ENCODE measurements at places on chromosomes 7 and 10.

- no peak for DNase-seq
Observed at GRCh38 chr10:34664706-34665105, 150.4 kb downstream of the PARD3 start.

GRCh38 chr10:103855424-103855823 lies at the start of gene SH3PXD2A:
Gene SH3PXD2A (minus strand): TSS chr10:103855576. CDS start chr10:103855266, 310 bp downstream.
- DNase-seq, result no peak

DNA sequence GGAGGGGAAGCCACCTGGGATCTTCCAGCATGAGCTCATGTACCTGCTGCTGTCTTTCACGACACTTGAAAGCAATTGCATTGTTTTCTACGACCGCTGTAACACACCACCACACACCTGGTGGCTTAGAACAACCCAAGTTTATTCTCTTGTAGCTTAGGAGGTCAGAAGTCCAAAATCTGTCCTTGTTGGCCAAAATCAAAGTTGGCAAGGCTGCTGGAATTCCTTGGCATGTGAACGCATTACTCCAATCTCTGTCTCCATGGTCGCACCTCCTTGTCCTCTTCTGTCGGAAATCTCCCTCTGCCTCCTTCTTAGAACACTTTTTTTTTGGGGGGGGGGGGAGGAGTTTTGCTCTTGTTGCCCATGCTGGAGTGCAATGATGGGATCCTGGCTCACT lies 305.7 kb downstream of the BAMBI start:
- no peak for DNase-seq

GRCh38 chr10:8138471-8138870 lies 84.0 kb downstream of the GATA3 start:
- peak; percentile 80 for DNase-seq

DNA sequence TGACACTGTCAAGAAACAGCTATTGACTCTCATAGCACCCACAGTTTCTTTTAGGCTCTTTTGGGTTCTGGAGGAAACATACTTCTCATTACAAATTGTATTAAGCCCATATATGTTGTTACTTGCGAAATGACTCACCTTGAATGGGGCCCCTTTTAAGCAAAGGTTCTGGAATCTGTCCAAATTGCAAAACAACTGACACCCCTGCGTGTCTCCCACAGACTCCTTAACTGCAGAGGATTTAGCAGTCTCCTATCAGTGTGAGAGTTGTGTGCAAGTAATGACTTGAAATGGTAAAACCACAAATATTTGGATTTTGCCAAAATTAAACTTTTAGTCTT lies 192.3 kb downstream of the DNAJC1 start:
- peak; percentile 56 for DNase-seq

DNA sequence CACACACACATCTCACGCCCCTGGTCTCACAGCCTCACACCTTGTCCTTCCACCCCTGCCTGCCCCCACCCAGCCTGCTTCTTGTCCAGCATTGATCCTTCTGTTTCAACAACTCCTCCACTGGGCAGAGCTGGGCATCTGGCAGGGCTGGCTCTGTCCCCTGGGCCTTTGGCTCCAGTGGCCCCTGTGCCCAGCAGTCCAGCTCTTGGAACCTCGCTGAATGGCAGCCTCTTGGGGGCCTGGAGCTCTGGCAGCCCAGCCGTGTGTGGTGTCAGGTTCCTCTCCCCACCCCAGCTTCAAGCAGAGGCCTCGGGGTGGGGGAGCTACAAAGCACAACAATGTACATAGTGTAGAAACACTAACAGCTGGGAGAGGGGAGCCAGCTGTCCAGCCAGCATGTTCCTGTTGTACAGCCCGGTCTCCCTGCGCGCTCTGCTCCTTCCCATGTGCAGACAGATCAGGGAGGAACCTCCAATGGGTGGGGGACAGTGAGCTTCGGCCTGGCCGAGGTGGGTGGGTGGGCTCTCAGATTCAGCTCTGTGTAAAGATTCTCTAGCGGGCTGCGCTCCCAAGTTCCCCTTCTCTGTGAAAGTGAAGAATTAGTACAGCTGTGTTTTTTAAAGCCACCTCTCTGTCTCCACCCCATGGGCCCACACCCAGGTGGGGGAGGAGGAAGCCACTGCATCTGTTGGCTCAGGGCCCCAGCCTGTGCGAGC lies 19.4 kb downstream of the ZMIZ2 start:
- no peak for DNase-seq

GRCh38 chr7:116354171-116354545 lies 143.8 kb downstream of the TES start:
- peak; percentile 90 for DNase-seq

DNA sequence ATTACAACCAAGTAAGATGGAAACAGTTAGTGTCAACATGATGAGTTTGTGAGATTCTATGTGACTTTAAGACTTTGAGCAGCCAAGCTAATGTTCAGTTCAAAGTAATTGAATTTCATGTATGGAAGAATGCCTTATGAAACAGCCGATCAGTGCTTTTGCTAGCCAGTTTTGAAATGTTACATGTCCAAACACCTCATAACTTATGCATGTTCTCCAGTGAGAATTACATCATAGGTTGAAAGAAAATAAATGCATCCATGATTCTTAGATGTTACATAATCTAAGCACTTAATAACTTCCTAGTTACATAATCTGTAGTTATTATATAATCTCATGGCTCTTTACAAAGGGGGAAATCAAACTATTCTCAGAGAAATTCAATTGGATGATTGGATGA lies 211.3 kb downstream of the BICC1 start:
- DNase-seq, result no peak

GRCh38 chr10:44033008-44033407 lies 351.9 kb downstream of the CXCL12 start:
- peak; percentile 91 for DNase-seq

GRCh38 chr7:98128346-98128745 lies 21.7 kb downstream of the LMTK2 start:
- DNase-seq, result no peak

- DNase-seq, result no peak
Observed at GRCh38 chr7:9822458-9823290, 1151.0 kb upstream of the PHF14 start.

DNA sequence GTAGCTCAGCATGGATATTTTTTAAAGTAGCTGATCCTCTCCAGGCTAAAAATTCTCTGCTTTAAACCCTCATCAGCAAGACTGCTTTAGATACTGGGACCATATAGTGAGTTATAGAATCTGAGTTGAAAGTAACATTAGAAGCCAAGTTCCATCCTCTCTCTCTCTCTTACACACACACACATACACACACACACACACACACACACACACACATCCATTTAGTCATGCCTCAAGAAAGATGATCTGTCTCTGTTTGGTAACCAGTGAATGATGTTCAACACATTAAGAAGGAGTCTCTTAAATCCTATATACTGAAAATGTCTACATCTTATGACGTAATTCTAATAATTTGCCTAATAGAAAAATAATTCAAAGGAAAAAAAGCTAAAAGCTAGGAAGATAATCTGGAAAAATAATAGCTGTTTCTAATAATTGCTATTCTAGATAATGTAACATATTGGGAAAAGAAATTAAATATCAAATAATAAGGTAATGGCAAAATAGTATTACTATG lies 16.9 kb upstream of the ATP6V0A4 start:
- no peak for DNase-seq

GRCh38 chr7:151409667-151410404 lies at the start of gene WDR86:
Gene WDR86 (minus strand): TSS chr7:151410038. CDS start chr7:151409589, 449 bp downstream.
- no peak for DNase-seq

- DNase-seq, result peak; percentile 10
Observed at GRCh38 chr10:66714741-66715140, 211.1 kb upstream of the LRRTM3 start.

DNA sequence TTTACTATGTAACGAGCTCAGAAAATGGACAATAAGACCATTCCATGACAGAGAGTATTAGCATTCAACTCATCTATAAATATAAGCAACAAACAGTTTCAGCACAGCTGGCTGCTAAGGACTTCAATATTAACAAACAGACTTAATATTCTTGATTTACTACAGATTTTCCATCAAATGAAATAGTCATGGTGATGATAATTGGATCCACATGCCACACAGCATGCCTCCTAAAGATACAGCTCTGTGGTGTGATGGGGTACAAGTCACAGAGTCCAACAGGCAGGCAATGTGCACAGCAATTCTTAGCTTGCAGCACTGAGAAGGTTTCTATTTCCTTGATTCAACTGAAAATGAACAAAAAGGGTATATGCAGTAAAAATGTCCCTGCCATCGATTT lies 54.0 kb downstream of the DOCK4 start:
- DNase-seq, result no peak

DNA sequence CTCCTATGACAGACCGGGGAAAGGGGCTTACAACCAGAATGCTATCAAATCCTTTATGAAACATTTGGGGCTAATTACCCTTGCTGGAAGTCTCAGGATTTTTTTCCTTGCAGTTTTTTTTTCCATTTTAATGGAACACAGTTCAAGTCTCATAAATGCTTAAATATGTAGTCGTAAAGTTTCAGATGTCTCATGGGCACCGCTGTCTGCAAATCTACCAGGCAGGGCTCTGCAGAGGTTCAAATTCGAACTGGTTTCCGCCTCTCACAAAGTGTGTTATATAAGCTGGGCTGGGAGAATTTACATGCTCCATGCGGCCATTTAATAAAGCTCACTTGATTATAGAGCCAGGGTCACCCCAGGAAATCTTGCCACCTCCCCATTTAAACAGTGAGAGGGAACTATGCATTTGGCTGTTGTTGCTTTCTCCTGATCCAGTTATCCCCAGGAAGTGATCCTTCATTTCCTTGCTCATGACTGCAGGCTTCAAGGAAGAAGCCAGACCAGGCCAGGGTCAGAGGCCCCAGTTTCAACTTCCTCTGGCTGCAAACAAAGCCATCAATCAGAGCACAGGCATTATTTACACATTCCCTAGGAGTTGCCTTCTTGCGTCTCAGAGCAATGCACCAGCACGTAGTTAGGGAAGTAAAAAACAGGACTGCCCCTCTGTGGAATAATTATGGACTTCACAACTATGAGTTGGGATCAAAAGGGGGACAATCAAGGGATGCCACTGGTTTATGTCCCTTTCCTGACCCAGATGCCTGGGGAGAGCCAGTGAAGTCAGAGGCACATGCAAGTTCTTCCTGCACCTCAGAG lies 358.8 kb downstream of the PRPF18 start:
- peak; percentile 38 for DNase-seq

DNA sequence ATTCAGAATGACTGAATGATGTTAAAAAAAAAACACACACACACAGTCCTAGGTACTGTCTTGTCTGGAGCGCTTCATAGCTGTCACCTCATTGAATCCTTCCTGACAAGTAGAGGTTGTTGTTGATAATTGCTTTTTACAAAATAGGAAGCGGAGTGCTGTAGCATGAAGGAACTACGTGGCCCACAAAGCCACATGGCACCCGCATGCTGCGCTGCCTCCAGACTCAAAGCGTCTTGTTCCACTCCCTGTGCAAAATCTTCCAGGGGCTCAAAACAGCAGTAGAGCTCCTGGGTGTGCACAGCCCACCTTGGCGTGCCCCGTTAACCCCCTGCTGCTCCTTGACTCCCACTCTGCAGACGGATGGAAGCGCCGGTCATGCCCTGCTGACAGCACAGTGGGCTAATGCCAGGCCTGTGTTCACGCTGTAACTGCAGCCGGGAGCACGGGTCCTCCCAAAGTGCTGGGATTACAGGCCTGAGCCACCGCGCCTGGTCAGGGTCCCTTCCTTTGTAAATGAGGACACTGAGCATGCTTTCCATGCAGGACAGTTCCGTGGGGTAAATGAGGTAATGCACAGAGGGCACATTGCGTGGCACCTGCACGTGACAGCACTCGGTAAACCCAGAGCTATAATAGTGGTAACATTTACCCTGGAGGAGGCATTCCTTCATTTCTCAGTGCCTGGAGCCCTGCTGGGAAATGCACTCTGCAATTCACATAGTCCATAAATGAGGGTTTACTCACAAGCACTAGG lies 91.1 kb upstream of the GNA12 start:
- no peak for DNase-seq

DNA sequence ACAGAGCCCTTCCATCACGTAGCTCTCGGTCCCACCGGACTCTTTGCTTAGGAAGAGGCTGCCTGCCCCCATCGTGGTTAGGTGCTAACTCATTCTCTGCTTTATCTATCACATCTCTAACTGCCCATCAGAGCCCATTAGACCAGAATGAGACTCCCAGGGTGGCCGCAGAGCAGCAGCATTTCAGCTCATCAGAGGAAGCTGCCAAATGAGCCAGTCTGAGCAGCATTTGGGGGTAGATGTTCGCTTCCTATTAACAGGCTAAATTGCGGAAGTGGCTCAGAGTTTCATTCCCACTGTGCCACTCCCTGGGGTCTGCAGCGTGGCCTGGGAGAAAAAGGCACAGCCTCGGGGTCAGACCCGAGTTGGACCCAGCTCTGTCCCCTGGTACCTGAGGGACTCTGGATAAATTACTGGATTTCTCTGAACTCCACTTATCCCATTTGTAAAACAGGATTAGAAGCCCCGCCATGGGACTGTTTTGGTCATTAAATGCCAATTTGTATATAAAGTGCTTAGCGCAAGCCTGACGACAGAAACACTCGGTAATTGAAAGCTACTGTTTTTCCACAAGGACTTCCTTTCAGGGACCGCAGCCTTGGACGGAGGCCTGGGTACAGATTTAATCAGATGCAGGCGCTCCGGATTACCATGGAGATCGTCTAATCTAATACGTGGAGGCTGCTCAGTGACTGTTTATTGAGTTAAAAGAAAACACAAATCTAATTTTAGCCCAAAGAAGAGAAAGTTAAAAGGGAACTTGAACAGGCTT lies 73.8 kb upstream of the PRLHR start:
- peak; percentile 78 for DNase-seq

DNA sequence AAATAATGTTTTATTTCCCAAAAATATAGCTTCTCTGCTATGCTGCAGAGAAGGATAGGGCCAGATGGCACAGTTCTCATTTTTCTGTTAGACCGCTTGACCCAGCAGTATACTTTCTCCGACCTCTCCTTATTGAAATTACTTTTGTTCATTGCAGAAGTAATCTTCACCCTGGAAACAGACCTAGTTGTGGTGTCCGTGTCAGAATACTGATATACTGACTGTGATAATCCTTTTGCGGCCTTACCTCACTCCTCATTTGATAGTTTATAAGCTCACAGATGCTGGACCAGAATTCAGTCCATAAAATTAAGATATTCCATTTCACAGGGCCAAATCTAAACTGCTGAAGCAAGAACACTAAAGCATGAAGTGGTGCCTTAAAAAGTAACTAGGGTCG lies 260.6 kb upstream of the DKK1 start:
- DNase-seq, result no peak

DNA sequence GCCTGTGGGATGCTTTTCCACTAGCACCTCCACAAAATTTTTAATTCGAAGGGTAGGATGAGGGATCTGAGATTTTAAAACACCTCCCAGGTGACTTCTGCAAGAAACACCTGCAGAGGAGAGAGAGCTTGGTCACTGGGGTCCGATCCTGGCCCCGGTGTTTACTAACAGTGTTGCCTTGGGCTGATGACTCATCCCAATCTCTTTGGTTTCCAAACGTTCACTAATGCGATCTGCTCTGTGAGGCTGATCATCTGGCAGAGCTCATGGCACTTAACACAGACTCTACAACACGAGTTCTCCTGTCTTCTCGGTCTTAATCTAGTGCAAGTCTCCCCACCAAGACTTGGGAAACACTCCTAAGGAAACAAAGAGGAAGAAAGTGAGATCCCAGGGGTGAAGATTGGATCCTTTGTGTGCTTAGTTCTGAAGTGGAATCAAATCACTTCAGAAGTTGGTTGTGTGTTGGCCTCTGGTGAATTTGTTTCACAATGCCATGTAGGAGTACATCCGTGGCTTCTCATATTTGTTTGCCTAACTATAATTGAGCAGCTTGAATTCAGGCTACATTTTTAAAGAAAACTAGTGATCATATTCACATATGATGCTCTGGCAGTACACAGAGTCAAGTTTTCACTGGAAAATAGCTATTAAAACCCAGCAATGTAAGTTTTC lies 407.9 kb downstream of the NRG3 start:
- DNase-seq, result no peak

GRCh38 chr7:22329816-22330524 lies 27.0 kb downstream of the RAPGEF5 start:
- no peak for DNase-seq

- DNase-seq, result no peak
Observed at GRCh38 chr7:3152714-3153113, 109.0 kb upstream of the CARD11 start.

Data from astrocyte (in vitro differentiated cells and primary cell).